ENCODE measurements at places on chromosomes 3 and 15.

GRCh38 chr3:128858167-128858566, 21.3 kb upstream of the ACAD9 start:
- no peak for DNase-seq

DNA sequence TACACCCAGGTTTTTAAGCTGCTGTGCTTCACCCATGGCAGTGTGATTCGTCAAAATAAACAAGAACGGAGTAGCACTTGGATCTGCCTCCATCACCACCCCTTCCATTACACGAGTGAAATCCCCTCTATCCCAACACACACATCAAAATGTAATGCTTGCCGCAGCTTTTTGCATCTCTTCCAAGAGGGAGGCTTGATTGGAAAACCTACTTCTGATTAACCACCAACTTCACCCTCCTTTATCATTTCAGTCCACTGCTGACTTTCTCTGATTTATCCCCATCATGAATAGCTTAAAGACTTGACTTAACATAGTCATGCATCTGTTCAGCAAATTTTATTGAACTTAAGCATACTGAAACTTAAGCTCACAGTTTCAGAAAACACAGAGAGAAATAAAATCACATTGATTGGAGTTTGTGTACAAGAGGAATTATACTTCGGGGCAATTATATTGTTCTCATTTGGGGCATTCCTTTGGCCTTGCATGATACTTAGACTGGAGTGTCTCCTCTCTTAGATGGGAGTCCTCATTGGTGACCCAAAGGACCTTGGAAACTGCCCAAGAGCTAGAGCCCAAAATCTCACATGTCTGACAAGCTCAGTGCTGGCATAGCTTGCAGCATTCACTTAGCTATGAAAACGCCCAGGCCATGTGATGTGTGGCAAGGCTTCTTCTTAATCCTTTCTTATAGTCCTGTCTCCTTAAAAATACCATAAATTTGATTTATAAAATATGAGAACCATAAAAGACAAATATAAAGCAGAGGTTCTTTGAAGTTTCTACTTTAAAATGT, 124.3 kb upstream of the UMPS start:
- DNase-seq = no peak

- no peak for DNase-seq
Measured at GRCh38 chr3:39960515-39961191, 151.2 kb downstream of the MYRIP start.

DNA sequence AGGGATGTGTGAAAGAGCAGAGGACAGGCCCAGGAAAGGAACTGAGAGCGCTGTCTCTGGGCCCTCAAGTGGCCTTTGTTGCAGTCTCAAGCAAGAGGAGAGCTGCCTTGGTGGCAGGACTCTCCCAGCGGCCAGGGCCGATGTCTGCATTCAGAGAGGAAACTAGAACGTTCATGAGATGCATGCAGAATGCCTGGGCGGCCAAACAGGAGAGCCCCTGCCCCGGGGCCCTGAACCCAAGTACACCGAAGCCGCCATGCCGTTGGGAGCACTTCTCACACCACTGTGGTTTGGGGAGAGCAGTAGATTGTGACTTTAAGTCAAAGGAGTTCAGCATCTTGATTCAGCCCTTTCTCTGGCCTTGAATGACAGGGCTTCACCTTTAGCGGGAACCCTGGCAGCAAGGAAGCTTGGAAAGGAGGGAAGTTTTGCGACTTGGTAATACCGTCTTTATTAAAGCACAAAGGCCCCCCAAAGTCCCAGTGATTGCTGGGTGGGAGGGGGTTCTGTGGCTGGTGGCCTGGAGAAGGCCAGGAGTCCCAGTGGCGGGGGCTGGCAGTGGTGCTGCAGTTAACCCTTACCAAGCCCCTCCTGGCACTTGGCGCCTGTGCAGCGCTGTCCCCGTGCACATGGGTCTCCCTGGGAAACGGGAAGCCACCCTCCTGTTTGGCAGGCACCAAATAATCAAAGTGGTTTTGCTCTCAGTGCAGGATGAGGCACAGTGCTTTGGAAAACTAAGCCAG, 36.2 kb downstream of the SLC6A11 start:
- no peak for DNase-seq

GRCh38 chr3:31025541-31025940, 131.1 kb upstream of the GADL1 start:
- DNase-seq = no peak

DNA sequence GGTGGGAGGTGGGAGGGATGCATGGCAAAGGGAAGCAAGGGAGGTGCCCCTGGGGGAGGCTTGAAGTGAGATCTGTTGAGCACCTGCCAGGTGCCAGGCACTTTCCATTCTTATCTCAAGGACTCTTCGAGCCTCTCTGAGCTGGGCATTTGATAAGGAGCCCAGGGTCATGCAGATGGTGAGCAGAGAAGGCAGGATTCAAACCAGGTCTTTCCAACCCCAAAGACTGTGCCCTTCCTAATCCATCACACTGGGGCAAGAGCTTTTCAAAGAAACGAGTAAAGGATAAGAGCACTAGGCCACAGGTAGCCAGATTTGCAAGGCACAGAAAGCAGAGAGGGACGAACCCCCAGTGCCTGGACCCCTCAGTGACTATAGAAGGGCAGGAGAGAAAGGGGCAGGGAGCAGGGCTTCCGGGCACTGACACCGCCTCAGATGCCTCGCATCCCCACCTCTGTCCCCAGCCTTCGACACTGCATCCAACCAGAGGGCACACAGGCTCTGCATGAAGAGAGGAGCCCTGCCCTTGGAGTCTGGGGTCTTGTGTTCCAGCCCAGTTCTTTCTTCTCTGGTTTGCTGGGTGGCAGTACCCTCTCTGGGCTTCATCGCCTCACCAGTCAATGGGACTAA, 21.0 kb downstream of the IGDCC4 start:
- no peak for DNase-seq

DNA sequence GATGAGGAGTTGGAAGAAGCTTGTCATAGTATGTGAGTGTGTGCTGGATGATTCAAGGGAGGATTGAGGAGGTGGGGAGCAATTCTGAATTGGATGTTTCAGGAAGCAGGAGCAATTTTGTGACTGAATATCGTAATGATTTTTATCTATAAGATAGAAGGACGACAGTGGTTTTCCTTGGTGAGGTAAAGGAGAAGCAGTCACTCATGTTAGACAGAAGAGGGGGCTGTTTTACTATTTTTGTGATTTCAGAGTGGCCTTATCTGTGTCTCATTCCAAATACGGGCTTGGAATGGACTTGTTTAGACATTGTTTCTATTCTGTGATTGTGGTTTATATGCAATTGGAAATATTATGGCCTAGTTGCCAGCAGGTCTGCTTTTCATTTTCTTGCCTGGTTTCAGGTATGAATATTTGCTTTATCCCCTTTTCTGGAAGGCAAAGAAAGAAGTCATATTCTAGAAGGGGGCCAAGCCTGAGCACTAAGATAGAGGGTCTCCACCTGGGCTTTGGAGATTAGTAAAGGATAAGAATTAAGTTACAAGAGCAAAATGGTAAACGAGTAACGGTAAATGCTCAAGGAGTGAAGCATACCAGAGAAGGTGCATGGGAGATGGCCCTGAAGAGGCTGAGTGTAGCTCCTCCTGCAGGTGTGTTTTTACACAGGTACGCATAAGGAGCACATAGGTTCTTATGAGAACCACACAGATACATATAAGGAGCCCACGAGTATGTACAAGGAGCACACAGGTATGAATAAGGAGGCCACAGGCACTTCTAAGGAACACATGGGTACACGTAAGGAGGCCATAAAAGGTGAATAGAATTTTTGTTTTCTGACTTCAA, 124.6 kb upstream of the KCNAB1 start:
- DNase-seq = no peak

All from epithelial cell of proximal tubule (primary cell).